Activated B cell treated with CpG ODN at 0.5 μM for 24 hours (primary cell): ENCODE measurements at places on chromosomes 4 and X. TPM values are rescaled to one million over a fixed set of nuclear protein-coding genes. Genes with fewer than 3 reads are reported as not detected.

GRCh38 chr4:118273642-118274041 lies 79.2 kb downstream of the PRSS12 start:
- peaks cover 17% of the 10 kb centered on the region for H3K4me1 ChIP-seq
- no peak for DNase-seq
- peaks cover 2% of the 10 kb centered on the region for H3K27me3 ChIP-seq
- peaks cover 5% of the 10 kb centered on the region for H3K36me3 ChIP-seq
- H3K27ac ChIP-seq = no peak overlapping the region

DNA sequence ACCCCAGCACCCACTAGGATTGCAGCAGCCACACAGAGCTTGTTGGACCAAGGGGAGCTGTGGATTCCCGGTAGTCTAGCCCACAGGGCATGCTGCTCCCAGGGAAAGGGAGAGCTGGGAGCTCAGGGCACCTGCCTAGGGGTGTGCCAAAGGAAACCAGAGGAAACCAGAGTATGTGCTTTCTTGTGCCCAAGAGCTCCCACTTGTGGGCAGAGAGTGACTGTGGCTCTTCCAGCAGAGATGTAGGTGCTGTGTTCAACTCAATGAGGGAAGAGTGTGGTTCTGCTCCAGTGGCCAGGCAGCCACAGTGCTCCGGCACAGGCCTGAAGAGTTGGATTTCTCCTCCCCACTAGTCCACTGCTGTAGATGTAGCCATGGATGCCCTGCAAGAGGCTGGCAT lies 1050.0 kb upstream of the INTU start:
- H3K4me3 ChIP-seq = no peak overlapping the region
- DNase-seq = no peak
- H3K27ac ChIP-seq = no peak overlapping the region
- H3K27me3 ChIP-seq = no peaks in the 10 kb centered on the region

- H3K4me3 ChIP-seq = no peak overlapping the region
- H3K27ac ChIP-seq = no peak overlapping the region
- H3K4me1 ChIP-seq = no peaks in the 10 kb centered on the region
- no peaks in the 10 kb centered on the region for H3K36me3 ChIP-seq
- DNase-seq = no peak
- no peaks in the 10 kb centered on the region for H3K27me3 ChIP-seq
Observed at GRCh38 chr4:104064646-104065577, 345.1 kb upstream of the TACR3 start.

- no peaks in the 10 kb centered on the region for H3K36me3 ChIP-seq
- peaks cover 6% of the 10 kb centered on the region for H3K4me1 ChIP-seq
- H3K4me3 ChIP-seq = no peak overlapping the region
- no peak overlapping the region for H3K27ac ChIP-seq
- H3K27me3 ChIP-seq = no peaks in the 10 kb centered on the region
- DNase-seq = no peak
Observed at GRCh38 chrX:135086197-135086854, 34.0 kb downstream of the ETDB start.

GRCh38 chr4:10442976-10443375 lies 14.2 kb downstream of the ZNF518B start:
- no peak overlapping the region for H3K4me3 ChIP-seq
- no peak for DNase-seq
- H3K36me3 ChIP-seq = peaks cover 56% of the 10 kb centered on the region
- H3K27ac ChIP-seq = no peak overlapping the region
- no peaks in the 10 kb centered on the region for H3K27me3 ChIP-seq

DNA sequence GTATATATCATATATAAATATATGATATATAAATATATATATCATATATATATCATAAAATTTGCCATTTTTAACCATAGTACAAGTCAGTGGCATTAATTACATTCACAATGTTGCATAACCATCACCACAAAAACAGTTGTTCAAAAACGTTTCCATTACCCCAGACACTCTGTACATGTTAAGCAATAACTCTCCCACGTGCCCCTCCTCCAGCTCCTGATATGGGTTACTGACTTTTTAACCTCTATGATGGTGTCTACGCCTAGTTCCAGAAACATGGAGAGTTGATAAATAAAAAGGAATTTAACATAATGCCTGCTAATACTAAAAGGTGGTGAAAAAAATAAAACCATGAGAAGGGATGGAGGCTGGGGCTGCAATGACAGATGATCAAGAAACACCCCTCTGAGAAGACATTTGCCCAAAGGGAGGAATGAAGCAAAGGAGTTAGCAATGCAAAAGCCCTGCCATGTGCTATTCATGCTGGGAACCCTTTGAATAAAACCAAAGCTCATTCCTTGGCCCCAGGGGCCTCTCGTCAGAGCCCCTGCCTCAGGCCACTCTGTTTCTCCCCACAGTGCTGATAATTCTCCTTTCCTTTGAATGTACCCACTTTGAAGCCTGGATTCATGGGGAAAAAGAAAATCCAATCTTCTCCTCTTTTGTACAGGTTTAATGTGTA lies 144.3 kb downstream of the NWD2 start:
- H3K27me3 ChIP-seq = peaks cover 9% of the 10 kb centered on the region
- no peak overlapping the region for H3K4me3 ChIP-seq
- no peaks in the 10 kb centered on the region for H3K4me1 ChIP-seq
- no peaks in the 10 kb centered on the region for H3K36me3 ChIP-seq
- H3K27ac ChIP-seq = no peak overlapping the region
- no peak for DNase-seq

Gene PDGFC
- not detected in 2 replicates for total RNA-seq

Gene ADGRG4
- total RNA-seq = not detected in 2 replicates

Gene CCDC110
- total RNA-seq = 0.33 and 0.71 TPM in 2 replicates
